ENCODE measurements at places on chromosomes 2 and 18. TPM values are rescaled to one million over a fixed set of nuclear protein-coding genes. Genes with fewer than 3 reads are reported as not detected.

The CCDC148 gene
- polyA plus RNA-seq, result 0.13 TPM

DNA sequence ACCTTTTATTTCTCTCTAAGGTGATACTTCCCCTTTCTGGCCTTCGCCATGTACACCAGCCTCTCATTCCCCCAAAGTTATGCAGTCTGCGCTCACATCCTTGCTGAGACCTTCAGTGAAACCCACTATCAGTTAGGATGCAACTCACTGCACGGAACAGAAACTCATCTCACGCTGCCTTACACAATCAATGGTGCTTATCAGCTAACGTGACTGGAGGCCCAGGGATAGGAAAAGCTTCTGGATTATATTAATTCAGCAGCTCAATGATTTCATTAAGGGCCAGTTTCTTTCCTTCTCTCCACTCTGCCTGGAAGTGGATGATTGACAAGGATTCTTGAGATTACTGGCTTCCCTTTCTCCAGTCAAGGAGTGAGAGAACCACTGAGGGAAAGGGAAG, 44.8 kb downstream of the CDH2 start:
- no peak for DNase-seq

- DNase-seq, result no peak
These were observed 775.4 kb upstream of the ID2 start for GRCh38 chr2:7906431-7906830.

The CHRNG gene
- not detected for polyA plus RNA-seq

DNA sequence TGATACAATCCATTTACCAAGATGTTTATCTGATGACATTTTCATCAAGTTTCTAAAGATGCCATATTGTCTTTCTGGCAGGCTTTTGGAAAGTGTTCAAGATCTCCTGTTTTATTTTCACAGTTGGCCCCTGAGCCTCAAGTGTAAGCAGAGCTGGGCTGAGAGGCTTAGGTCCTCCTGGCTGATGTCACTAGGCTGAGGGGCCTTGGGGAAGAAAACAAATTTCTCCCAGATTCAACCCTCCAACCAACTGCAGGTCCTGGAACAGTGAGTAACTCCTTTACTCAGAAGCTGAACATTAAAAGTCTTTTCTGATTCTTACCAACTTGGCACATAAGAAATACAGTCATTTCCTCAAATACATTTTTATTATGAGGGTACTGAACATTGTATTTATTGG, 14.9 kb upstream of the IL1RL1 start:
- DNase-seq, result no peak

DNA sequence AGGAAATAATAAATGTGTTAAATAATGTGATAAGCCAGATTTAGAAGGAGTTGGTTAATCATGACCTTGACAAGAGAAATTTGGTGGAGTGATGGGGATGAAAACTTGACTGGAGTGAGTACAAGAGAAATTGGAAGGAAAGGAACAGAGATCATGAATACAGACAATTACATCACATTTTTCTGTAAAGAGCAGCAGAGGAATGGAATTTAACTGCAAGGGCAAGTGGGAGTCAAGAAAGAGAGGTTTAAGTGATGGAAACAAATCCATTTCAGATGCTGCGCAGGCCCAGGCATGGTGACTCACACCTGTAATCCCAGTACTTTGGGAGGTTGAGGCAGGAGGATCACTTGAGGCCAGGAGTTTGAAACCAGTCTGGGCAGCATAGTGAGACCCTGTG, 46.7 kb downstream of the ICA1L start:
- DNase-seq, result no peak

DNA sequence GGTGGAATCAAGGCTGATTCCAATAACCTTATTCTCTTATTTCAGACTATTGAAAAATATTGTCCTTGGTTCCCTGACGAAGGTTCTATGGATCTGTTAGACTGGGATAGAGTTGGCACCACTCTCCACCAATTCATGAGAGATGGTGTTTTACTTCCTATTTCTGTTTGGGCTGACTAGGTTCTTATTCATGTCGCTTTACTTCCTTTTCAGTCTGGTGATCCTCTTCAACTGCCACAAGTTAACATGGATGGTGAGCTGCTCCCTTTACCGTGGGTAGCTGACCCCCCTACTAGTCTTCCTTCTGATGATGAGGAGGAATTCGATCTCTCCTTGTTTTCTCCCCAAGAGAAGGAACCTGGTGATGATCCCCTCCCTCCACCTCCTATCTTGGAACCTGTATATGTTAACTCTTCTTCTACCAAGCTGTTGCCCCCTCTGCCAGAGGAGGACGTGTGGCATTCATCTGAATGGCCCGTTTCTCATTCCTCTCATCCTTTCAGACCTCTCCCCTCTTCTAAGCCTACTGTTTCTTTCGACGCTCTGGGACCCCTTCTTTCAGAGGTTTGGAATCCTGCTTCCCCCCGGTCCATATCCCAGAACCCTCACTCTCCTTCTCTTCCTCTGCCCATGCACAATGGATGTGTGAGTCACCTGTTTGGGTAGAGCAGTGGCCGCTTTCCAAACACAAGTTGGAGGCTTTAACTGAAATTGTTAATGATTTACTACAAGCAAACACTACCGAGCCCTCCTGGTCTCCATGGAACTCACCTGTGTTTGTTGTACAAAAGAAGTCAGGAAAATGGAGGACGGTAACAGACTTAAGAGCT, 13.5 kb upstream of the CNOT11 start:
- no peak for DNase-seq

GRCh38 chr2:23291239-23291638, 93.7 kb upstream of the KLHL29 start:
- no peak for DNase-seq

DNA sequence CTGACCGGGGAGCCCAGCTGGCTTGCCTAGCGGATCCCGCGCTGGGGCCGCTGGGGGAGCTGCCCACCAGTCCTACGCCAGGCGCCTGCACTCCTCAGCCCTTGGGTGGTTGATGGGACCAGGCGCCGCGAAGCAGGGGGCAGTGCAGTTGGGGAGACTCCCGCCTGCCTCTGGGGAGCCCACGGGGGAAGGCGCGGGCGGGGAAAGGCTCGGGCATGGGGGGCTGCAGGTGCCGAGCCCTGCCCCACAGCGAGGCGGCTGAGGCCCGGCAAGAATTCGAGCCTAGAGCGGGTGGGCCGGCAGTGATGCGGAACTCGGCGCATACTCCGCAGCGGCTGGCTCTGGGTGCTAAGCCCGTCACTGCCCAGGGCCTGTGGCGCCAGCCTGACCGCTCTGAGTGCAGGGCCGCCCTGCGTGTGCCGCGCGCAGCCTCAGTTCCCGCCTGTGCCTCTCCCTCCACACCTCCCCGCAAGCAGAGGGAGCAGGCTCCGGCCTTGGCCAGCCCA, 249.1 kb upstream of the TEKT4 start:
- DNase-seq, result no peak

DNA sequence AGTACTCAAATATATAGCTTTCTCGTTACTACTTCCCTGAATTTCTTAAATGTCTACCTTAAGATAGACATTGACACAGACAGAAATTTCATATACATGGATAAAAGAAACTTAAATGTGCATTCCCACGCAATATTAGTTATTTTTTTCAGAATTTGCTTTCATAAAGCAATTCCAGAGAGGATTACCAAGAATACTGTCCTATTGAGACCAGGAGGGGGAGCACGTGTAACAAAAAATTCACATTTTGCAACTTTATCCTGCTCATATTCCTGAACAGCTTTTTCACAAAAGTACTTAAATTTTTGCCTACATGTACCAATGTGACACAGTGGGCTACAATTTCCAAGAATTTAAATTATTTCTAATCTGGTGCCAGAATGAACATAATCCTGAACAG, 30.7 kb upstream of the ERCC3 start:
- no peak for DNase-seq

Measured in keratinocyte (primary cell).